Cardiac septum (tissue), 1 donor: ENCODE measurements at places on chromosomes 12 and 14. TPM values are rescaled to one million over a fixed set of nuclear protein-coding genes. Genes with fewer than 3 reads are reported as not detected.

Gene INHBC
- total RNA-seq: not detected

Gene ZNF891
- 1.1 TPM for total RNA-seq

Gene TEX52
- not detected for total RNA-seq

Gene TAC3
- not detected for total RNA-seq

GRCh38 chr14:102774391-102775153 is 2.7 kb upstream of the TRAF3 start:
- DNase-seq: no peak

GRCh38 chr14:92199763-92200162 is 78.0 kb downstream of the CPSF2 start:
- DNase-seq: no peak

DNA sequence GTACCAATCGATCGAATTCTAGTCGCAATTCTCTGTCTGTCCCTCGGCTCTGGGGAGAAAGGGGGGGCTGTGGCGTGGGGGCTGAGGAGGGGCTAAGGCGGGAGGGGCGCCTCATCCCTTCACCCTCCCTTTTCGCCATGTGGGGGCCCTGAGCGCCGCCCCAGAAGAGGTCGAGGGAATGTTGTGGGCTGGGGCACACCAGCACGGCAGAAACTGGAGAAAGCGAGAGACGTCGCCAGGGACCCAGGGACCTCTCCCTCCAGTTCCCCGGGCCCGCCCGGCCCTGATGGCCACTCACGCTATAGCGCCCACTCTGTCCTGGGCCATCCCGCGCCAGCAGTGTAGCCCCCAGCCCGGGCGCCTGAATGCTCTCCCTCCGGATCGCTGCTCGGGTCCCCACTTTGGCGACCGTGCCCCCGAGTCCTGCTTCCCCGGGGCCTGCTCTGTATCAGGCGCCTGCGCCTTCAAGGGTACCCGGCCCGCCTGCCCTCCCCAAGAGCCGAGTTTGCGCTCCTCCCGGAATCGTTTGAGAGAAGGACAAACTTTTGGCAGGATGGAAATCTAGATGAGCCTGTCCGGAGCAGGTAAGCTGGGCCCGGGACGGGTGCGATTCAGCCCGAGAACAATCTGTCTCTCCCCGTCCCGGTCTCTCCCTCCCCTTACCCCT is 62.6 kb downstream of the SMUG1 start:
- DNase-seq: no peak

DNA sequence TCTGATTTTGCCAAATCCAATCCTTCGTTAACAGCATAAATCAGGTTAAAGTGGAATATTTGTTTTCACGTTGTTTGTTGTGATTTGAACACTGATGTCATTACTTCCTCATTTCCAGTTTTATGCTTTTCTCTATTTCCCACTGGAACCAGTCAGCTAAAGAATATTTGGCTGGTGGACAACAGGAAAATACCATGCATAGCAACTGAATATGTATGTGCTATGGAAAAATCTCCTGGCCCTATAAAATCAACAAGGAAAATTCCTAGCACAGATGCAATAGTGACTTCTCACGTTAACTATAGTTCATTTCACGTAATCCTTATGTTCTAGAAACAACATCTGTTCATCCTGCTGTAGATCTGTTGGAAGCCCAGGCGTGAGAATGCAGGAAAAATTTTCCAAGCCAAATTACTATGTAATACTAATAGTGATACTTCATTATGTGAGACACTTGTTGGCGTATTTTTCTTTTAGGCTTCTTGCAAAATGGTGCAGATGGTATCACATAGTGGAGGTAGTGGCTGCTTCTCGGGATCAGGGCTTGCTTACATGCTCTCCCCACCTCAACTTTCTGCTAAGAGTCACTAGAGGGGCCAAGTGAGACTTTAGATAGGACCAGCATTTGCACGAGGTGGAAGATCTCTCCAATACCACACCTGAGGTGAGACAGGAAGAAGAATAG is 86.3 kb upstream of the USP44 start:
- DNase-seq: no peak

DNA sequence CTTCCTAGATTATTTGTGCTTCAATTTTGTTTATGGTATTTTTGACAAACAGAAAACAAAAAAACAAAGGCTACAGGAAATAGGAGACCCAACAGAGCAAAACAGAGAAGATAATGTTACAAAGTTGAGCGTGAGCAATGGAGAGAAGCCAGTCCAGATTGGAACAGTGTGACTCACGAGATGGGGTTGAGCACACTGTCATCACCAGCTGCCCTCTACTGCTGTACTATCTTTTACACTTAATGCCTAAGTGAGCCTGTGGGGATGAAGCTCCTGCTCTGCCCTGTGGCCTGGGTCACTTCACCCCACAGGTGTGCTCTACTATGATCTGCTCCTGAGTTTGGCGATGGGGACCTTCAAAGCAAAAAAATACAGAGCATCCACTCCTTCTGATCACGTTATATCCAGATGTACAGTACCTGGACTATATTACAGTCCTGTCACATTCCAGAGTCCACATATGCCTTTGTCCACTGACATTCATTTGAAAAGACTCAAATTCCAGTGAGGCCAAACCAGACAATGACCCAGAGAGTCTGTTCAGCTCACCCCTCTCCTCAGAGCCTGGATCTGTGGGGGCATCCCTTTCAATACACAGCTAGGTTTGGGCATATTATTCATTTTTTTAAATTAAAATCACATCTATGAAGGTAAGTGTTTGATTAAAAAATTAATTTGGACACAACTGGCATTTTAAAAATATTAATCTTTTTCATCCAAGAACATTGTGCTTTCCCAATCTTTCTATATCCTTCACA is 4.4 kb downstream of the IPO8 start:
- no peak for DNase-seq

DNA sequence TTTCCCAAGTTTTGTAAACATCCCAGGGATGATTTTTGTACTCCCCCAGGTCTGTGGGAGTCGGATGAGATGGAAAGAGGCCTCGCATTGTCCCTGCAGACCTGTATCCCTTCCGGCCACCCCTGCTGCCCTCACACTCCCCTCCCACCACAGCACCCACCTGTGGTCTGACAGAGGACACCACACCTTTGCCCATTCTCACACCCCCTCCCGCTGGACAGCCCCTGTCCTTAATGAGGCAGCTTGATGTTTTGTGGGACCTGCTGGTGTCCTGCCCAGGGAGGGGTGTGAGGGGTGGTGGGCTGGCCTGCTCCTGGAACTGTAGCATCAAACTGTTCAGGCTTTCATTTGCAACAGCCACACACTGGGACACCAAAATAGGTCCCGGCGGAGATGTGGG is 71.3 kb downstream of the EID3 start:
- no peak for DNase-seq

- DNase-seq: no peak
Observed at GRCh38 chr12:50750366-50750765, 13.5 kb upstream of the ATF1 start.

- no peak for DNase-seq
Observed at GRCh38 chr14:61948376-61948775, 186.2 kb downstream of the SNAPC1 start.
